ENCODE measurements at places on chromosomes 2 and 18. TPM values are rescaled to one million over a fixed set of nuclear protein-coding genes. Genes with fewer than 3 reads are reported as not detected.

GCG gene
- polyA plus RNA-seq = not detected

DNA sequence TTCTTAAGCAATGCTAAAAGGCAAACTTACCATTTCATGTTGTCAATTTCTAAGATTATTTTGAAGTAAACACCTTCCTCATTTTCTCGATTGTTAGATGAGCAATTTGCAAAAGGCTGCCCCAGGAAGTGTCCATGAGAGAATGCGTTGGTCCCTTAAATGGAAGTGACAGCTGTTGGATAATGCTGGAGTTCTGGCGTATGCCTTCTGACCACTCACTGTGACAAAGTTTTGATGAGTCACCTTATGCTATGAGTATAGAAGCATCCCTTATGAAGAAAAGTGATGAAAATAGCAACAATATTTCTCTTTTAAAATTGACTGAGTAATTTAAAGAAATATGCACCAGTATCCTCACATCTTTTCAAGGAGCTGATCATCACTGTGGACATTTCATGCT is 1497.5 kb downstream of the DPP10 start:
- no peak for DNase-seq

DNA sequence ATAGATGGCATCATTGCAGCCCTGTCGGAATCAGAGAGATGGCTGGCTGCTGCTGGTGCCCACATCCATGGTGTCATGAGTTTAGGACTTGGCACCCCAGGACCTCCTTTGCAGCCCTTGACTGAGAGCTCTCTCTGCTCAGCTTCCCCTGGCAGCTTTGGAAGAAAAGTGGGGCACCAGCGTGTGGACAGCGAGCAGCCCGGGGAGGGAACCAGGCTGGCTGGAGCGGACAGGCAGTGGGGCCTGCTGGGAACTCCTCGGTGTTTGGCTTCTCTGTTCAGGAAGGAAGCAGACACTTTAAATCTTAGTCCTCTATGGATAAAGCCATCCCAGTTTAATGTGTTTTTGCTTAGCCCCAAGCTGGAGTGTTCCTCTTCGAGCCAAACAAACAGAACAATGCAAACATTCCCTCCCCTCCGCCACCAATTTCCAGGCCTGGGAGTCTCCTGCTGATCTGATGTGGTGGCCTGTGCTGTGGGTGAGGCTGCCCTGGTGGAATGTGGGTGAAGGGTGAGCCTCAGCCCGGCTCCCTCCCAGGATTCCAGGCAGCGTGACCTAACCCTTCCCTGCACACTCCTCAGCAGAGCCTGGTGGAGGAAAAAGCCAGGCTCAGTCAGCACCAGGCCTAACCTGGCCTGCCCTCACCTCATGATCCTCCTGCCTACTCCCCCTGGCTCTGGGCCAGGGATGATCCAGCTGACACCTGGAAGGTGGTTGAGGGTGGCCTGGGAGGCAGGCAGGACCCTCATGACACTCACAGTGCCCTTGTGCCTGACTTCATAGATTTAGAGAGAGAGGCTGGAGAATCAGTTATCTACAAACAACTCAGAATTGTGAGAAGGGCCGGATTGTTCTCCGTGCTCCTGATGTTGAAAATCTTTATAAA is 21.6 kb upstream of the ITGB6 start:
- DNase-seq = no peak

ZNF804A gene
- not detected for polyA plus RNA-seq

FEV gene
- polyA plus RNA-seq = not detected

DNA sequence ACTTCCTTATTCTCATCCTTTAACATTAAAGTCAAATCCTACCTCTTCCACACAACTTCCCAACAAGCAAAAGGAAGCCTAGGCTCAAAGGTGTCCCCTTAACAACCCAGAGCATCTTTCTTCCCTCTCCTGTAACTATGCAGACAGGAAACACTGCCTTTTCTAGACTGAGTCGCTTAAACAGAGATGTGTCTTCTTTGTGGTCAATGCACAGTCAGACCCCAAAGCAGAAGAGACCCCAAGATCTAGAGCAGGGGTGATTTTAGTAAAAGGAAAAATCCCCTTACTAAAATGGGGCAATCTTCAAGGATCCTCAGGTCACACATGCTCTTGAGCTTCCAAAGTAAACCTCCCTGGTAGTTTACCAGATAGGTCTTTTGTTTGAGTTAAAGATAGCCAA is 86.6 kb upstream of the POMC start:
- no peak for DNase-seq

- DNase-seq = no peak
These were observed 169.3 kb downstream of the SETBP1 start for GRCh38 chr18:44850001-44850400.

DNA sequence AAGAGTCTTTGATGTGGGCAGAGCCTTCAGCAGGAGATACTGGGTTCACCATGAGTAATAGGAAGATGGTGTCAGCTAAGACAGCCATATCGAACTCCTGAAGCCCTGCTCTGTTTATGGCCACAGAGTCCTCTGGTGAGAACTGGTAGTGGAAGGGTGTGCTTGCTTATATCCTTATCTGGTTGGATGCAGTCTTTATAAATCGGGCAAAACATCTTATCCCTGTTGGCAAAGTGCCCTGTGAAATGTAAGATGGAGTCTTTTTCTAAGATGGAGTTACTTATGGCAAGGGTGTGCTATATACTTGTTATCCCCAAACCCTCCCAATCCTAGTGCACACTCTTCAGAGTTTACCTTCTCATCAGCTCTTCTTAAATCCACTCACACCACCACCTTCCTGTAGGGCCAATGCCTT is 190.8 kb upstream of the PARD3B start:
- DNase-seq = no peak

ARHGAP15 gene
- 328 TPM for polyA plus RNA-seq

CTAGE1 gene
- polyA plus RNA-seq = not detected

GRCh38 chr2:158822193-158822592 is 27.1 kb downstream of the DAPL1 start:
- DNase-seq = no peak

DNA sequence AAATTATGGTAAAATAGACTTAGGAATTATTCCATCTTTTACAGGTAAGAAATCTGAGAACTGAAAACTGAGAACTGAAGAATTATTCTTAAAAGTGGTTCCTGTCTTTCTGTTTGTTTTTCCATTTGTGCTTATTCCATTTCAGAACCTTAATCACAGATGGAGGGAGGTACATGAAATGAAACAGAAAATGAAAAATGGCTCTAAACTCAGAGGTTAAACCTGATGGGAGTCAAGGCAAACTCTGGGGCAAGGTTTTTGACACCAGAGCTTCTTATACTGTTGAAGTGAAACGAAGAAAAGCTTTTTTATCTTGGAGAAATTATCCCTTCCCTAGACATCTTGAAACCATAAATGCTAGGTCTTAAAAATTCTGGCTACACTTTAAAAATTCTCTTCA is 182.1 kb downstream of the ZNF804A start:
- no peak for DNase-seq

GRCh38 chr18:54904581-54904980 is 54.7 kb downstream of the CCDC68 start:
- DNase-seq = no peak

DOK6 gene
- polyA plus RNA-seq = 0.13 TPM

GRCh38 chr18:26119246-26119645 is 14.4 kb upstream of the PSMA8 start:
- no peak for DNase-seq

DNA sequence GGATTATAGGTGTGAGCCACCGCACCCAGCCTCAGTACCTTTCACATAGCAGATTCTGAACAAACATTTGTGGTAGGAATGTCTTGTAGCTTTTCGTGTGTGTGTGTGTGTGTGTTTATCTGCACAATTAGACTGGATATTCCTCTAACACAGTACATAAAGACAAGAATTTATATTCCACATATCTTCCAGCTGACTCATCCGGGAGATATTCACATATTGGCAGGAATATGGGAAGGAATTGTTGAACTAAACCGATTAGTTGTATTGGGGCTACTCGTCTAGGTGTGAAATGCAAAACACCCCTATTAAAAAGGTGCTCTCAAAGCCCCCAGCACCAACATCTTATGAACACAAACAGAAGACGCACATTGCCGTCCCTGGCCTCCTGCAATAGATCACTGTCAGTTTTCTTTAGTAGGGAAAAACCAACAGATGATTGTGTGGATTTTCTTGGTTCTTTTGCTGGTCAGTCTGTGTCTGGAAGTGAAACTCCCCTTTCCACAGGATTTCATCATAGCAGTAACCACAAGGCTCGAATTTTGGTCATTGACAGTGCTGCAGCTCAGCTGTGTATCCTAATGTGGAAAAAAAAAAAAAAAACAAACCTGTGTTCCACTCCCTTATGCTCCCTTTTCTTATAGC is 208.5 kb upstream of the ACVR2A start:
- no peak for DNase-seq

TBC1D8 gene
- polyA plus RNA-seq = 0.69 TPM

DNA sequence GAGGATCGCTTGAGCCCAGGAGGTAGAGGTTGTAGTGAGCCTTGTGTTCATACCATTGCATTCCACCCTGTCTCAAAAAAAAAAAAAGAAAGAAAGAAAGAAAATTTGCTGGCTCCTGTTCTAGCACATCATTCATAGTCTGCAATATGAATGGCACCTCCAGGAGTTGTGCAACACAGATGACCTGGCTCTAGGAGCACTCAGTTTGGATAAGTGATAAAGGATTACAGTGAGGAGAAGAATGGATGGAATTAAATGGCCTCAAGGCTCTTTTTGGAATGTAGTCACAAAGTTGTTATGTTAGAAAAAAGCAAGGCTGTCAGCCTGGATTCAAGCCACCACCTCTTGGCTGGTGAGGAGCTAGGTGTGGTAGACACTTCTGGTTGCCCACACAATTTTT is 21.5 kb upstream of the SPRED2 start:
- no peak for DNase-seq

Data from CD8-positive, alpha-beta memory T cell (primary cell).